Stimulated activated CD8-positive, alpha-beta memory T cell treated with anti-CD3 and anti-CD28 coated beads, Interleukin-2, amount 100 ng/mL, for 1 hour (primary cell): ENCODE measurements at places on chromosomes 3 and 15.

DNA sequence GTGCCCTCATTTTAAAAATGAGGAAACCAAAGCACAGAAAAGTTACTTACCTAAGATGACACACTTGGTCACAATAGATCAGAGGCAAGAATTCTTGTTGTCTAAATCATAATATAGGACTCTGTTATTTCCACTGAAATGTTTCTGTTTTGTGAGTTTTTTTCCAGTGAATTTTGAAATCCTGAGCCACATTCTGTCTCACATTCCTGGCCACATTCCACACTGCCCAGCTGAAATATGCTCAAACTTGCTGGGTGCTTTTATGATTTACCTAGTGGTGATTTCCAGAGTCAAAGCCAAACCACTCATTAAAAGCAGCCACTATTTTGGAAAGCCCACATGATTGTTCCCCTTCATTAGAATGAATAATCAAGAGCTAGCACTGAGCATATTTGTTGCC lies 82.3 kb upstream of the NPHP3 start:
- DNase-seq = no peak

DNA sequence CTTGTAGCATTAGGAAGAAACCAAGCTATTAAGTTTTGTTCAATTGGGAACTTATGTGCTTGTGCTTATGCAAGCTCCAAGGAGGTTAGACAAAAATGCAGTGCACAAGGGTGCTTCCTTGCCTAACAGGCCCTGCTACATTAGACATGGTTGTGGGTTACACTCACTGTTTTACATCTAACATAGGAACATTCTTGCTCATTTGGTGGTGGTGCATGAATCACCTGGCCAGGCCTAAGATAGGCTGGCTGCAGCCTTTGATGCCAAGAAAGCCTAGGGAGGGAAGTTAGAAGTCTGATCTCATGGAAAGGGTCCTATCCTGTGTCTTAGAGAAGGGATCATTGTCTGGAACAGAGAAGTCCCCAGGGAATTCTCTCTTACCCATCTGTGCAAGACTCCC lies 43.5 kb downstream of the CA12 start:
- DNase-seq = no peak

GRCh38 chr3:12288182-12289129 lies at the start of gene PPARG:
TSS of gene PPARG (plus strand) at chr3:12289070. CDS start at chr3:12379712, 90,642 bp downstream.
- no peak for DNase-seq

DNA sequence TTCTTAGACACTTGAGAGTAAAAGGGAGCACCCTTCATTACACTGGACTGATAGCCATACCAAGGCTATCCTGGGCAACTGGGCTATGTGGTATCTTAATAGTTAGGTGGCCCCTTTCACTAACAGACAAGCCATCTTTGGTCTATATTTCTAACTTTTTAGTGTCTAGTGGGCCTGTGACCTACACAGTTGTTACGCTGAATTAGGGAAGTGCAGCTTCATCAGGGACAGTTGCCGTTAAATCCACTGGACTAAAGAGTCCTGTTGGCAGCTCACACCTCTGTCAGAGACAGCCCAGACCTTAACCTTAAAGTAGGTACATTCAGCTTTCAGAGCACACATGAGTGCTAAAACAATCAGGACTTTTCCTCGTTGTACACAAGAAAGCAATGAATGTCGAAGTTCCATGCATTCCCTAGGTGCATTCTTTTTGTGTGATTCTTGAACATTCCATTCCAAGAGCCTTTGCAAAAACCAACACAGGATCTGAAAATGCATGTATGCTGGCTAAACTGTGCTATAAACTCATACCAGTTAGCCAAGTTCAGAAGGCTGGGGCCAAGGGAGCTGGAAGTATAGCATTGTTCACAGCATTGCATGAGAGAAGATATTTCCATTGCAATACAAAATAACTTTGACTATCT lies 230.2 kb upstream of the EIF1B start:
- no peak for DNase-seq

GRCh38 chr15:32861761-32862160 lies 144.0 kb downstream of the GREM1 start:
- DNase-seq = no peak

GRCh38 chr3:45896956-45897355 lies 10.6 kb downstream of the CCR9 start:
- DNase-seq = no peak

GRCh38 chr3:72769758-72770540 lies 78.3 kb downstream of the SHQ1 start:
- no peak for DNase-seq

GRCh38 chr3:72149645-72150300 lies 364.8 kb upstream of the PROK2 start:
- no peak for DNase-seq

DNA sequence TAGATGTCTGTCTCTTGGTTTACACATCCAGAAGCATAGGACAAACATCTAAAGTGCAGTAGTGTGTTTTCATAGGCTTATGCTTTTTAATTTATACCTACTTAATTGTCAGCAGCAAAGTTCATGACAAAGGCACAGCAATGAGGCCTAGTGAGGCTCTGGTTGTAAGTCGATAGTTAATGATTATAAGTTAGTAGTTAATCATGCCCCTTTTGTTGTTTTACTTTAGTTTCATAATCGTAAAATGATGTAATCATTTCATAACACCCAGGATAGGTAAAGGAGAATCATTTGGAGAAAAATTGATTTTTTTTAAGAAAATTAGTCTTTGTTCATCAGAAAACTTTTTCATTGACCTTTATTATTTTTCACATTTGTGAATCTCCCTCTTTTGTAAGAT lies 351.9 kb downstream of the LSAMP start:
- no peak for DNase-seq

DNA sequence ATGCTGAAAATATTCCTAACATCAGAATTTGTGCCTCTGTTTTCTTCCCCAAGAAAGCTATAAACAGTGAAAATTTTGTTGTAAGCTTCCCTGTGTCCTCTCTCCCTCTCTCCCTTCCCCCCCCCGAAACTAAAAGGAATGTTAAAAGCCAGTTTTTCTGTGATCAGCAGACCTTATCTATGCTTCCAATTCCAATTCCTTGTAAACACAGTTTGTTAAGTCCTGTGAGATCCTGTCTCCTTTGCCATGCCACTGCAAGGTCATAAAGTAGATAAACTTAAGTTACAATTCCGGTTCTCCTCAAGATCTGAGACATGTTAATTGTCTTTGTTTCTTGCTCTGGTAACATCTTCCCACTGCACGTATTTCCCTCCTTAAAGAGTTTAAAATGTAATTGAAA lies 42.9 kb upstream of the DHX36 start:
- DNase-seq = no peak

DNA sequence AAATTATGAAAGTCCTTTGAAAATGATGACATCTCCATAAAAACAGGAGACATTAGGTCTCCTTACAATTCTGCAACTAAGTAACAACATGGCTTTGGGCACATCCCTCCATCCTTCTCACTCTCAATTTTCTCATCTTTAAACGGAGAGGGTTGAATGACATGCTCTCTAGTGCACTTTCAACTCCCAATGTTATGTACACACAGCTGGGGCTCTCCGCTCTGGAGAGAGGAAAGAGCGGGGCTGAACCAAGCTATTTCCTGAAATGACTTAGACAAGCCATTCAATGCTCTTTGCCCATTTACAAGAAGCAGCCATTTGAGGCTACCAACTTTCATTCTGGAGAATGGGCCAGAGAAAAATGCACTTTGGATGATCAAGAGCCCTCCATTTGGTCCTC lies 144.2 kb upstream of the BNIP2 start:
- DNase-seq = no peak

DNA sequence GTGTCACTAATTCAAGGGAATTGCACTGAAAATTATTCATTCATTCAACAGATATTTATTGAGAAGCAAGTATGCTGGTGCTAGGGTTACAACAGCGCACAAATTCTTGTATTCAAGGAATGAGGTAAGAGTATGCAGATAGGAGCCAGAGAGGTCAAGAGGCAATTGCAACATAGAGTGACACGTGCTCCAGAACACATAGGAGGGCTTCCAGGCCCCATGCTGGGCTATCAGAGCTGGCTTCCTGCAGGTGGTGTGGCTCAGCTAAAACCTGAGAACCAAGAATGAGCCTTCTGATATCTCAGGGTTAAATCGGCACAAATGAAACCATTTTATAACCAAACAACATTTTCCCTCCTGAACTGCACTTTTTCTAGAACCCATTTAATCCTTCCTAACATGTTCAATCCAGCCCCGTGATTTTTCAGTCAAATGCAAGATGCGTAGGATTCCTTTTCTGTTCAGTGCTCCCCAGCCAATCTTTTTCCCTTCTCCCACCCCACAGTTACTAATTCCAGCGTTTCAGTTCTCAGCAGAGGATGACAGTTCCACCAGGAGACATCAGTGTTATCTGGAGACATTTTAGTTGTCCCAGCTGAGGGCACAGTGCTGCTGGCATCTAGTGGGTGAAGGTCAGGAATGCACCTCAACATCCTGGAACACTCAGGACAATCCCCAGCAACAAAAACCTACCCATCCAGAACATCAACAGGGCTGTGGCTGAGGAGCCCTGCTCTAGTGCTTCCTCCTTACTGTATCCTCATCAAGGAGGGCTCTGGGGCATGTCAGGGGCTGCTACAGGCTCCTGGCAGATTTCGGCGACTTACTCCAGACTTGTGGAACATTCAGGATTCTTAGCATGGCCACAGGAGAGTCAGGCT lies 13.1 kb downstream of the CCR5AS start:
- no peak for DNase-seq

DNA sequence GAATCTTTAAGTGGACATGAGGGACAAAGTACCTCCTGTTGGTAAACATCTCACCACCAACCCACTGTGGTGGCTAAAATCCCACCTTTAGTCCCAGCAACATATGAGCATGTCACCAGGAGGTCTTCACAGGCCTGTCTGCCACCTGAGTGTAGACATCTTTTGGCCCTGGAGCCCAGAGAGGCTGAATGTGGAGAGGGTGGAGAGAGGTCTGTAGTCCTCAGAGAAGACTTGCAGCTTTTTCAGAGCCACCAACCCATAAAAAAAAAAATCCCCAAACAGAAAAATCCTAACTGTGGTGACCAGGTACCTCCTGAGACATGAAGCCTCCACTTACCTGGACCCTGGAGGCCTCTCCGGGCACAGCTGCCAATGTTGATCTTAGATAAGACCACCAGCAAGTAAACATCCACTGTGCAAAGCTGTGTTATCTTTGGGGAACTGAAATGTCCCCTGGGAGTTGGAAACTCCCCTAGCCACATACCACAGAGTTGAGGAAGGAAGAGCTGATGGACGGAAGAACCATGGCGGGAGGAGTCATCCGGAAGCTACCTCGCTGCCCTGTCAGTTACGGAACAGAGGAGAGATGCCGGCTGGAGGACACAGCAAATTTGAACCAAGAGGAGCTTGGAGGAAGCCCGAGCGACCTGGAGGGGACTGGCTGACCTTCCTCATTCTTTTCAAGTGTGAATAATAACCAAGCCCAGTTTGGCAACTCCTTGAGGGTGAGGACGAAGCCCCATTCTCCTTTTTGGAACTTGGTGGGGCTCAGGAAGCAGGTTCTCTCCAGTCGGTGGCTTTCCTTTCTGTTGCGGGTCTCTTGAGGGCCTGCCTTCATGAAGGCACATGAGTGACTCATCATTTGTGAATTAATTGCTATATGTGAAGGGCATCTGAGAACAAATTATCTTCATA lies at the start of gene GHRL:
Gene GHRL, minus strand, starts transcription at position 443 of the 915 bp plus-strand sequence. CDS start 2,767 bp downstream, outside the sequence.
- DNase-seq = no peak

GRCh38 chr3:1082108-1082507 lies 10.7 kb upstream of the CNTN6 start:
- DNase-seq = no peak

DNA sequence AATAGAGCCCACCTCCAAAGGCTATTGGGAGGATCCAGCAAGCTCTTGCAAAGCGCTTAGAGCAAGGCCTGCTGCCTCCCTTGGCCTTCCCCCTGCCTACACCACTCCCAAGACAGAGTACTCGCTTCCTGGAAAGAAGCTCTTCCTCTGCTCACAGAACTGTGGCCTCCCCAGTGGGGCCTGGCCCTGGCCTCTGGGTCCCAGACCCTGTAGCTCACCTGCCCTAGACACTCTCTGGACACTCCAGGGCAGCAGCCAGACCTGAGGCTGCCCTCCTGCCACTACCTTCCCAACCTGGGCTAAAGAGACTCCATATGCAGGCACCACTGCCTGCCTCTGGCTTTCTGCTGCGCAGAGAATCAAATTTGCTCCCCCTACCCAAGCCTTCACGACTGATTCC lies 49.9 kb downstream of the GRIP2 start:
- no peak for DNase-seq

GRCh38 chr3:159451482-159451881 lies 537.2 kb upstream of the IL12A start:
- DNase-seq = no peak

- no peak for DNase-seq
Measured at GRCh38 chr3:62312201-62312600, 61.1 kb downstream of the FEZF2 start.

DNA sequence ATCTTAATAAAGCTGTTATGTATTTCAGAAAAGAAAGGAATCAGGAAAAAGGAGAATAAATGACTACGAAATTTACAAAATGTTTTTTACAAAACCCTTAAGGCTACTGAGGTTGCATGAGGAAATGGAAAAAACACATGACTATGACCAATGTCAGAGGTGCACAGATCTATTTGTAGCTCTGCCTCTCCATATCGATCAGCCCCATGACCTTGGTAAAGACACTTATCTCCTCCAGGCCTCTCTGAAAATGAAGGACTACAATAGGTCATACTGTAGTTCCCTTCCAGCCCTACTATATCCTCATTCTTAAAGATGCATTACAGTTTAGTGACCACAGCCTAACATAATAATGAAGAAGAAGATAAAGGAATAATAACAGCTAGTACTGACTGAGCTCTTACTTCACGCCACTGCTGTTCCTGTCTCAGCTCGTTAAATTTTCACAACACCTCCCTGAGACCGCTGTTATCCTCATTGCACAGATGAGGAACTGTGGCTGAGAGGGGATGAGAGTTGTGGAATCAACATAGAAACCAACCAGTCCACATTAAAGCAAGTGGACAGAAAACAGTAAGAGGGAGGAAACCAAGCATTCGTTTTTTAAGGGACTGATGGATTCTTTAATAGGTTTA lies 163.2 kb downstream of the MAGI1 start:
- no peak for DNase-seq

- no peak for DNase-seq
Measured at GRCh38 chr3:140733623-140734022, 55.8 kb downstream of the TRIM42 start.

GRCh38 chr3:132625613-132626012 lies 28.5 kb downstream of the ACKR4 start:
- DNase-seq = no peak

DNA sequence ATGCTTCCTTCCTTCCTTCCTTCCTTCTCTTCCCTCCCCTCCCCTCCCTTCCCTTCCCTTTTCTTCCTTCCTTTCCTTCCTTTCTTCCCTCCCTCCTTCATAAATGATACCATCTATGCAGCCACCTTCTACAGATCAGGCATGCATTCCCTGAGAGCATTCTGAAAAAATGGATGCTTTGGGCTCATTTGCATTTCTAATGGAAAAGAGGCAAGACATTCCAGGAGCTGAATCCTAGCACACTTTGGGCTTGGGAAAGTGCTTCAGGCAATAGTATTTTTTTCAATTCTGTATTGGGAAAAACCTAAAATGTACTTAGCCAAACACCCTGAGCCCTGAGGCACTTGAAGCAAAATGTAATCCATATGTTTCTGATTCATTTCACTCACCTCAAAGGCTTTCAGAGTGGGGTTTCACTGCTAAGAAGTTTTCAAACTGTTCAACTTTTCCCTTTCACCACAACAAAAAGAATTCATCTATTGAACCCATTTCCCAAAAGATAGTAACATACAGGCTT lies 220.1 kb upstream of the RORA start:
- DNase-seq = no peak
